ENCODE measurements at places on chromosomes 1 and 21.

- no peak for DNase-seq
Measured at GRCh38 chr1:11877074-11877473, 18.3 kb upstream of the NPPB start.

GRCh38 chr1:8970870-8971337 is 25.2 kb downstream of the CA6 start:
- no peak for DNase-seq

DNA sequence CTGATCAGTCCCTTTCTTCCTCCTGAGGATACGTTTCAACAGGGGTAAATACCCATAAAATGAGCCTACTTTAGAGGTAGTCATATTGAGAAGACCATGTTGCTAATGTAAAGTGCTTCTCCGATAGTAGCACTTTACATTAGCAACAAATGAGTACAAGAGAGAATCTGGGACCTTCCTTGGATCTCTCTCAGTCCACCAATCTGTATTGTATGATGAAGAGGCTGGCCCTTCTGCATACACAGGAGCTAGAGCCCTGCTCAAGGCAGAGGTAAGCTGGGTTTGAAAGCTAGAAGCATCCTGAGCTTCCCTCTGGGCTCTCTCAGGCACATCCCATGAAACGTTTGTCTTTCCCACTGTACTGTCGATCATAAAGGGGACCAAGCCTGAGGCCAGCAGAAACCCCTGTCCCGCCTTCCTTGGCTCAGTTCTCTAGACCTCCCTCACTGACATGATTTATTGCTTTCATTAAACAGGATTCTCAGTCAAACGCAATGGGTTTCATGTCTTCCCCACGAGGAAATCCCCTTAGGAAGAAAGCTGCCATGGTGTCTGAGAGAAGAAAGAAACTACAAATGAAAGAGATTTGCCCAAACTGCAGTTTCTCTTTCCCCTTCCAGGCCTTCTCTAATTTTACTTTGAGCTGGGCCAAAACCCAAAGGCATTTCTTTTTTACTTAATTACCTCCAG is 62.8 kb upstream of the BCAR3 start:
- DNase-seq, result no peak

- DNase-seq, result peak; percentile 96
Measured at GRCh38 chr1:167715157-167715999, 6.4 kb upstream of the MPZL1 start.

DNA sequence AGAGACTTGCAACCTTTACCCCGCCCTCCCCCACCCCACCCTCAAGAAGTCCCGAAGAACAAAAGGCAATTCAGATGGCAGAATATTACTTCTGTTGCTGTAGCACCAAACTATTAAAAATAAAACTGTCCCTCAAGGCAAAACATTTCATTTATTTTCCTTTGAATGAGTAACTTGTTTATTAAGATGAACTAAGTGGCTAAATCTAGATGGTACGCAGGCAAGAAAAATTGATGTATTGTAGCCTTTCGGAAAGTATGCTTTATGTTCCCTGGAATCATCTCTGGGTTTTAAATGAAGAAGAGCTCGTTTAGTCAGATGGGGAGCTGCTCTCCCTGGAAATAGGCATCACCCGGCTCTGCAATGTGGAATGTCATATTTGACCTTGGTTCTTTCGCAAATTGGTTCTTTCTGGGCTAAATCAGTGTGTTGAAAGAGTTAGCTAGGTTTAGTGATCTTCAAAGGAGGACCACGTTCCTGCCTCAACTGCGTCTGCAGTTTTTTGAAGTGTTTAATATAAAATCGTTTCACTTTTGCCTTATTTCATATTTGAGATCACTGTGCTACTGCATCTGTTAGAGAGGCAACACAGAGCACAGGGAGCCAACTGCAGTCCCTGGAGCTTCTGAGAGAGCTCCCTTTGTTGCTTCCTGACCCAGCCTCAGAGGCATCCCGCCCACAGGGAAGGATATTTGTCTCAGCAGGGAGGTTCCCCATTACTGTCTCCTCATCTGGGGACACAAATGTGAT is 61.8 kb downstream of the KIF26B start:
- DNase-seq, result peak; percentile 23

DNA sequence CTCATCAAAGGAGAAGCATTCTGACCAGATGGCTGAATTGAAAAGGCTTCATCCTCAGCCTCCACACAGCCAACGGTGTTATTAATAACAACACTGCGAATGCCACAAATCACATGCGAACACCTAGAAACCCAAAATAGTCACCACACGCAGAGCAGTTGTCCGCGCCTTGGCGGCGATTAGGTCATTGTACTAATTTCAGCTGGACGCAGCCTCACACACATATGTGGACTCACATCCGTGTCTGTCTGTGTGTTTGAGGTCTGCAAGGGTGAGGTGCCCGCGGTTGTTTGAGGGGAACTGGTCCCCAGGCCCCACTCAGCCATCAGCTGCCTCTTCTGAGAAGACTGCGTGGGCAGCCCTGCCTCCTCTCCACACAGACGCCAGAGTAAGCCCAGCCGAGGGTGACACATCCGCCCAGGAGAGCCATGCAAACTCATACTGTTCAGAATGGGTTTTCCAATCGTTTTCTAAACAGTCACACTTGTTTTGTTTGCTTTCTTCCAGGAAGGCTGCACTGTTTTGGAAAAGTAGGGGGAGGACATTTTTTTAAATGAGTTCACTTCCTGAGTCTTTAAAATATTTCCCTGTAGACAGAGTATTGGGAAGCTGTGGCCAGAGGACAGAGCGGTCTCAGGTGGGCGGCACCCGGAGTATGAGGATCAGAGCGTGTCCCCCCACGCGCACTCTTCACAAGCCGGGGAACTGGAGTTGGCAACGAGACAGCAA is 53.4 kb downstream of the TOMM20 start:
- DNase-seq, result peak; percentile 64

DNA sequence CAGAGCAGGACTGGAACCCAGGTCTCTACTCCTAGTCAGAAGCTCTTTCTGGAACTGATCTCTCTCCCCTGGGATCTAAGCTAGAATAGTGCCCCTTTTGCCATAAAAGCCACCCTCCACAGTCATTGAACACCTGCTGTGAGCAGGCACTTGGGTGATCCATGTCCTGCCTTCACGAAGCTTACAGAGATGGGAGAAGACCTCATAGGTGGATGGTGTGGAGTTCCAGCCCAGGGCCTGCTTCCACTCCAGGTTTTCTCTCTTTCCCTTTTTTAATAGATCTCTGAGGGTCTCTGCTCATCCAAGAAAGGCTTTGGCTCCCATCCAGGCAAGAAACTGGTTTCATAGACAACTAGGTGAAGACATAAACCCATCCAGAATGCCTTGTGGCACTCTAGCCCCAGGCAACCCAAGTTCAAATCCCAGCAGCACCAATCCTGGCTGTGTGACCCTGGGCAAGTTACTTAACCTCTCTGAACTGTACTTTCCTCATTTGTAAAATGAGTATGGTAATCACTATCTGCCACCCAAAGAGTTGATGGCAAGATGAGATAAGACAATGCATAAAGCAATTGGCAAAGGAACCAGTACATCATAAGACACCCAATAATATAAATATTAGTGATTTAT is 46.4 kb upstream of the TMEM51 start:
- DNase-seq, result no peak

DNA sequence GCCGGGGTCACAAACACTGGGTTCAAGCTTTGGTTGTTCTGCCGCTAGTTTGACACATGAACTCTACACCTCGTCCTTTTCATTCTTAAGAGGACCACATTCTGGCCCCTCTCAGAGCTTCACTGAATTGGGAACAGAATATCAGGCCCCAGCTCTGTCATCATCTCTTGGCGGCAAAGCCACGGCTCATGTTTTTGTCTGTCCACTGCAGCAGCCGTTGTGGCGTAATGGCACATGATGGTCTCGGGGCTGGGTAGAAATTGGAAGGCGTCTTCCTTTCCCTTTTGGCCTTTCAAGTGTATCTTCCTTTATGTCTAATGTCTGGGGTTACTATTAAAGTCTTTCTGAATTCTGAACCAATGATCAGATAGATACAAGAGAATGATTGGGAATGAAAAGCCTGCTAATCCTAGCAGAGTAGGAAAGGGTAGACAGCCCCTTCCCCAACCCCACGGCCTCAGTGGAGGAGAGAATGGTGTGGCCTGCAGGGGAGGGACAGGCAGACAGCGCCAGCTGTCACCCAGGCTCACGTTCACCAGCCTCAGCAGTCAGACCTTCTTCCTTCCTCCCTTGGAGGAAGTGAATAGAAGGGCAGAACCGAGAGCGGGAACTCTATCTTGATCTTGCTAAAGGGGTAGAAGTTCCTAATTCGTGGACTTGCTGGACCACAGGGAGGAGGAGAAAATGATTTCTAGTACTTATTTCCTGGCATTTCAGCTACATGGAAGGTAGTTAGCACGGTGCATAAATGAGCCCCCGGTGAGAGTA is 498.1 kb downstream of the KIF26B start:
- peak; percentile 40 for DNase-seq

- DNase-seq, result no peak
Measured at GRCh38 chr1:64967381-64967780, 1.0 kb upstream of the JAK1 start.

DNA sequence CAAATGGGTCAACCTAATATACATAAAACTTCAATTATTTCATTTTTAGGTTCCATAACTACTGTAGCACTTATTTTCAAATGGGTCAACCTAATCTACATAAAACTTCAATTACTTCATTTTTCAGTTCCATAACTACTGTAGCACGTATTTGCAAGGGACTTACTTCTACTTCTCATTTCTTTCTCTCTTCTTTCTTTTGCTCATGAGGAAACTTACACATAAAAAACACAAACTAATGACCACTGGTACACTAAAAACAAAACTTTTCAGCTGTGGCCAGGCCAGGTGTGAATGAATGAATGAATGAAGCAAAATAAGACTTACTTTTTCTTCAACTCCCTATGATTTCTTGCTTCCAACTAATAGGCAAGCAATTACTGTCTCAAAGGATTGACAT is 11.7 kb downstream of the SYDE2 start:
- no peak for DNase-seq

DNA sequence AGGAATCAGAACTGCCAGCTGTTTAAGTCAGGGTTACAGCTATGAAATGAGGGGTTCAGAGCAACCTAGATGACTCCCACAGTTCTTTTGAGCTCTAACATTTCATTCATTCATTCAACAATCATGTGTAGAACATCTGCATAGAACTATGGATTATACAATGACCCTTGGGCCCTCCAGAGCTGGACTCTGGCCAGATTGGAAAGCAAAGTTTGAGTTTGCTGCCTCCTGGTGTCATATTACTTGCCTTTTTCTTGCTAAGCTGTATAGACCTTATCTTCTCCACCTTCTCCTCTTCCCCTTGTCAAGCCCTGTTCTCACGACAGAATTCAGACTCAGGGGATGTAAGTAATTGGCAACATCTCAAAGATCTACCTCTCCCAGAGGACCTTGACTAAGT is 4.0 kb downstream of the CASQ2 start:
- DNase-seq, result no peak

GRCh38 chr1:84947536-84948410 is 49.1 kb downstream of the MCOLN2 start:
- DNase-seq, result no peak

DNA sequence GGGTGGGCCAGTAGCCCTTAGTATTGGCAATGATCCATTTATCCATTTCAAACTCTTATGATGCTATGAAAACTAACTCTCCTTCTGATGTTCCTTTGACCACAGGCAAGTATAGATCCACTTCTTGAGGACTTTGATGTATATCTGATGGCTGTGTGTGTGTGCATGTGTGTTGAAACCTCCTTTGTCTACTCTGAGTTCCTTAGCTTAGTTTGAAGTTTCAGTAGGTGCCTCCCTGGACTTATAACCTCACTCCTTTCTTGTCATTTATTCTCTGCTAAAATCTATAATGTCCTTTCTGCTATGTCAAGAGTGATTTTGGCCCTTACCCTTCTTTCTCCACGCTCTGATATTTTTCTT is 409.3 kb downstream of the PRDM2 start:
- DNase-seq, result no peak

GRCh38 chr1:78565393-78565792 is 54.9 kb upstream of the IFI44L start:
- no peak for DNase-seq

DNA sequence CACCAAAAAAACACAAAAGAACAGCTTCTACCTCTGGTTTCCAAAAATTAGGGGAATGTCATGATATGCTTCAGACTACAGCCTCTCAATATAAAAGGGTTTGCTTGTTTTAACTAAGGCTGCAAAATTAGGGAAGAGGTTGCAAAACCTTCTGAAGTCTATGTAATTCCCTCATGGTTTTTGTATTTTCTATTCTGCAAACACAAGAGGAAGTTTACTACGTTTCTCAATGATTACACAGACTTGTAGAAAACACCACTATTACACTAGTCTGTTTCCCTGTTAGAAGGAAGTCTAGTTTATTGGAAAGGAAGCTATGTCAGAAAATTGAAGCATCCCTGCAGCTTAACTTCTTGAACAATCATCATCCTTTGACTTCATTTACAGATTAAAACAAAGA is 229.7 kb upstream of the FMN2 start:
- DNase-seq, result no peak

DNA sequence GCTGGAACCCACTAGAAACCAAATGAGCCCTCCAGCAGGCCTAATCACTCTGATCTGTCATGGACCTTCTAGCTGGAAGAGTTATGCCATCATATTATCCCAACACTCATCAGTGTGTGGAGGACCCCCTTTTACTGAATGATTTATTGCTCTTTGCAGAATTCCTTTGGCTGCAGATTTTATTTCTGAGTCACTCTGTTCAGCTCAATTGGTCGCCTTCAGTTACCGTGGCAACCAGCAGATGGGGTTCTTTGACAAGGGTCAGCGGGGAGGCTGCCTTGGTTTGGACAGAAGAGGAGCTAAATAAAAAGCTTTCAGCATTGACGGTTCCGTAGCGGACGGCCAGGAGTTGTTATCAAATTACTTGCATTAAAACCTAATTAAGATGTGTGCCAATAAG is 220.1 kb downstream of the SDCCAG8 start:
- peak; percentile 87 for DNase-seq

GRCh38 chr1:224317383-224318045 is 12.5 kb downstream of the NVL start:
- no peak for DNase-seq

DNA sequence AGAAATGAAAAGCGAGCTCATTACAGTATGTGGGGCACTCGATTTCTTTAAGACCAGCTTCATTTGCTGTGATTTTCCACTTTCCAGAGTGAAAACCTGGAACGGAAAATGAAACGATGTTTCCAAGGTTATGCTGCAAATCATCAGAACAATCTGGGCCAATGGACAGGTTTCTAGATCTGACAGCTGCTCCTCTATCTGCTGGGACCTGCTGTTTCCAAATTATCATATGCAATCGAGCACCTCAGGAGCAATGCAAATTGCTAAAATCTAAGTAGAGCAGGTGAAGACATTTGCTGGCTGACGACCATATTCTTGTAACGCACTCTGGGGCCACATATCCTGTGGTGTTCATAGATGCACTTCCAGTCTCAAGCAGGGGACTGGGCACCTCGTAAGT is 39.7 kb upstream of the TIAM1 start:
- DNase-seq, result no peak

DNA sequence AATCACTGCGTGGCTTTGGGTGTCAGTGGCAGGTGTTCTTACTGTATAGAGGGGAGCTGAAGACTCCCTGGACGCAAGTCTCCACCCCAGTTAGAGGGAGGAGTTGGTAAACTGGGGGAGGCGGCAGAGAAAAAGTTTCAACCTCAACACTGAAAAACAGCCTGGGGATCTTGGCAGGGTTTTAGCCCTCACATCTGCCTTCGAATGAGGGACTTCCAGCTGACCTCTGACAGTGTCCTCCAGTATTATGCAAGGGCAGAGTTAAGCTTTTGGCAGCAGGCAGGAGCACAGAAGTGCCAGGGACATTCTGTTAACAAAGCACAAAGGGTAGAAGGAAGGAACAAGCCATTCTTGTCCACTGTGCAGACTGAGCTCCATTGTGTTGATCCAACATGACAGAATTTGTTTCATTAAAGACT is 41.2 kb upstream of the RAB4A start:
- DNase-seq, result peak; percentile 100

- no peak for DNase-seq
Measured at GRCh38 chr1:21050031-21050430, 126.7 kb downstream of the EIF4G3 start.

All from pons (tissue), 1 donor.